Osteocyte (in vitro differentiated cells): ENCODE measurements at places on chromosomes 2 and 18. TPM values are rescaled to one million over a fixed set of nuclear protein-coding genes. Genes with fewer than 3 reads are reported as not detected.

Gene NOL4
- not detected in 2 replicates for total RNA-seq

DNA sequence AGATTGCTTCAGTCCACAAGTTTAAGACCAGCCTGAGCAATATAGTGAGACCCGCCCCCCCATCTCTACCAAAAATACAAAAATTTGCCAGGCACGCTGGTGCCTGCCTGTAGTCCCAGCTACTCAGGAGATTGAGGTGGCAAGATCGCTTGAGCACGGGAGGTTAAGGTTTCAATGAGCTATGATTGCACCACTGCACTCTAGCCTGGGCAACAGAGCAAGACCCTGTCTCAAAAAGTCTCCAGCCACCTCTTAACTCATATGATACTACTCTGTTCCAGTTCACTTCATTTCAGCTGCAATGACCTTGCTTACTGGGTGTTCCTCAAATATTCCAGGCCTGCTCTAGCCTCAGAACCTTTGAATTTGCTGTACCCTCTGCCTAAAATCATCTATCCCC, 11.4 kb downstream of the MEMO1 start:
- no peak for DNase-seq
- H3K27ac ChIP-seq, result no peak overlapping the region
- peaks cover 31% of the 10 kb centered on the region for H3K4me1 ChIP-seq
- no peak overlapping the region for H3K4me3 ChIP-seq
- H3K36me3 ChIP-seq, result no peaks in the 10 kb centered on the region
- H3K27me3 ChIP-seq, result no peaks in the 10 kb centered on the region

GRCh38 chr2:201280191-201281040, 20.1 kb downstream of the CASP8 start:
- peaks cover 30% of the 10 kb centered on the region for H3K36me3 ChIP-seq
- H3K27ac ChIP-seq, result no peak overlapping the region
- H3K4me1 ChIP-seq, result no peaks in the 10 kb centered on the region
- DNase-seq, result no peak
- no peaks in the 10 kb centered on the region for H3K27me3 ChIP-seq

DNA sequence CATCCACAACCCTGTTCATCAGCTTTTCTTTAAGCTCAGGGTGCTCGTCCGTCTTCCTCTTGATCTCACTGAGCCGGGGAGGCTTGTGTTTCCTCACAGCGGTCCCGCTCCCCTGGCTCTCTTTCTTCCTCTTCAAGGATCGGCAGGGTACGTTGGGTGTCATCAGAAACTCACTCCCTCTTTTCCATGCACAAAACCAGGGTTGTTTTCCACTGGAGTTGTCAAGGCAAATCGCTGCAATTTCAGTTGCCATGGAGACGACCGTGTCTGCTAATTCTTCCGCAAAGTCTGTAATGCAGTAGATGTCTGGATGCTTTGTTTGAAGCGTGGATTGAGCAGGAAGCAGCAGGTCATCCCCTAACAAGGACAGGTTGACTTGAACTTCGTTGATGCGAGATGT, 146.4 kb downstream of the DAW1 start:
- no peaks in the 10 kb centered on the region for H3K4me1 ChIP-seq
- H3K4me3 ChIP-seq, result no peak overlapping the region
- no peak for DNase-seq
- H3K36me3 ChIP-seq, result no peaks in the 10 kb centered on the region

GRCh38 chr18:1995041-1995612, 576.2 kb downstream of the METTL4 start:
- no peak overlapping the region for H3K27ac ChIP-seq
- no peak overlapping the region for H3K4me3 ChIP-seq
- no peaks in the 10 kb centered on the region for H3K4me1 ChIP-seq
- H3K27me3 ChIP-seq, result no peaks in the 10 kb centered on the region

GRCh38 chr2:73448856-73449255, 63.2 kb downstream of the ALMS1 start:
- no peak for DNase-seq
- H3K4me1 ChIP-seq, result peaks cover 8% of the 10 kb centered on the region
- no peak overlapping the region for H3K4me3 ChIP-seq
- H3K27ac ChIP-seq, result no peak overlapping the region
- peaks cover 44% of the 10 kb centered on the region for H3K36me3 ChIP-seq
- no peaks in the 10 kb centered on the region for H3K27me3 ChIP-seq
